ENCODE measurements at places on chromosomes 5 and 9. TPM values are rescaled to one million over a fixed set of nuclear protein-coding genes. Genes with fewer than 3 reads are reported as not detected.

- DNase-seq = no peak
These were observed 908.2 kb upstream of the CDH10 start for GRCh38 chr5:25552871-25553481.

DNA sequence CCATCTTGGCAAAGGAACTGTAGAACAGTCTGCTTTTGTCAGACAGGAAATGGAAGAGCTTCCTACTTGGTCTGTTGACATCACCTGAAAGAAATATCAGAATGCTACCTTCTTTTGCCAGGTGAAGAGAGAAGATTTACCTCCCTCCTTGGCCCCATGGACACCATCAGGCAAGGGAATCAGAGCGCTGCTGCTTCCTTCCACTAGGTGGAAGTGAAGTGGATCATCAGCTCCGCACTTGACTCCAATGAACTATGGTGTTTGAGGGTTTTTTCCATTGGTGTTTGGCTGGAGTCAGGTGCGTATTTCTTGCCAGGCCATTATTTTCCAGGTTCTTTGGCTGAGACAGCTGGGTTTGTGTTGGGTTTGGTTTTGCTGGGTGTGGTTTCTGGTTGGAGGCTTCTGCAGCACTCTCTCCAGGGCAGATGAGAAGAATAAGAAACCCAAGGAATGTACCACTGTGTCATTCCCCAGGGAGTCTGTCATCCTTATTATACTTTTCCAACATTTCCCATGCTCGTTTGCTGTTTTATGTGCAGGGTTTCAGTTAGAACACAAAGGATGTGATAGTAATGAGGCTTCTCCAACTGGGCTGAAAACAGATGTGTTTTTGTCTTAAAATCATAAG, 12.4 kb downstream of the SPATA31E1 start:
- DNase-seq = no peak

GRCh38 chr9:74773886-74774479, 113.7 kb downstream of the TRPM6 start:
- peak; percentile 67 for DNase-seq

GRCh38 chr5:98428806-98429205, 344.7 kb upstream of the RGMB start:
- no peak for DNase-seq

DNA sequence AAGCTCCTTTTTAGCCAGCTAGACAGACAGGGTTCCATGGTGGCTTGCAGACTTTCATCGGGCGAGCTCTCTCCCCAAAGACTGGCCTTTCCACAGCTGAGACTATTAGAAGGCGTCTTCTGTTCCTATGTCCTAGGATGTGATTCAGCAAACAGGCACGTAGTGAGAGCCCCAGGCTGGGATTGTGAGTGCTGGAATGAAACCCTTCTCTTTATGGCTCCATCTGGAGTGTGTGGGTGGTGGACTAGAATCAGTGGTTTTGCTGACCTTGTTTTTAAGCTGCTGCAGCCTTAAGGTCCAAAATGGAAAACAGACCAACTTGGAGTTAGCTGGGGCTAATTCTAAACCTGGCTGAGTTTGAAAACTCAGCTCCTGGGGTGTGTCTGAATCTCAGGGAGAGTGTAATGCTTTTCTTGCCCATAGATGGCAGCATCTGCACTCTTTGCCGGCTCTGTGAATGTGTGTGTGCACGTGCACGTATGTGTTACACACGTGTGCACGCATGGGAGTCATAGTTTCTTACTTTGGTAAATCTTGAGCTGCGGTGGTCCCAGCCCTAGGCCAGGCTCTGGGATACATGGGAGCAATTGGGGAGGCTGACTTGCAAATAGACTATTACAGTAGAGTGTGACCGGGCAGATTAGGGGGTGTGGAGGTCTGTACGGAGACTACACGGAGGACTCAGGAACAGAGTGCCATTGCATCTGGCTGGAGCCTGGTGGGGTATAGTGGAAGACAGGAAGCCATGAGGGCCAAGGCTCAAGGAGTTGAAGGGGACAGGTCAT, 10.7 kb downstream of the GSN start:
- peak; percentile 62 for DNase-seq

DNA sequence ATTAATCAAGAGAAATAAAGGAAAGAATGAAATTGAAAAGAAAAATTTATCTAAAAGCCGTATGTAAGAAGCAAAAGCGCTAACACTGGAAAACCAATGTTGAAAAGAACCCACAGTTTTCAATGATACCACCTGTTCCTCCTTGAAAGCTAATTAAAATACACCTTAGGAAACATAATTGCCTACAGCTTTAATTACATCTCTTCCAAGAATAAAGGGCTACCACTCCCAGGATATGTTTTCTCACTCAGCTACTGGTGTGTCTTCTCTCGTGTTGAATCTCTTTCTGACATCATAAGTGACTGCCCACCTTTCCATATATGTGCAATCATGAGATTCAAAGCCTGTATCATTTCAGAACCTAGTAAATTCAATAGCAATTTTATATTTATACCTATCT, 880.6 kb upstream of the DMAC1 start:
- DNase-seq = no peak

The PLPP7 gene
- 2.4 TPM for polyA plus RNA-seq

The SV2C gene
- 0.21 TPM for polyA plus RNA-seq

The CCNI2 gene
- polyA plus RNA-seq = 2.6 TPM
